HepG2 (cell line): ENCODE measurements at places on chromosomes 1 and 21. TPM values are rescaled to one million over a fixed set of nuclear protein-coding genes. Genes with fewer than 3 reads are reported as not detected.

DNA sequence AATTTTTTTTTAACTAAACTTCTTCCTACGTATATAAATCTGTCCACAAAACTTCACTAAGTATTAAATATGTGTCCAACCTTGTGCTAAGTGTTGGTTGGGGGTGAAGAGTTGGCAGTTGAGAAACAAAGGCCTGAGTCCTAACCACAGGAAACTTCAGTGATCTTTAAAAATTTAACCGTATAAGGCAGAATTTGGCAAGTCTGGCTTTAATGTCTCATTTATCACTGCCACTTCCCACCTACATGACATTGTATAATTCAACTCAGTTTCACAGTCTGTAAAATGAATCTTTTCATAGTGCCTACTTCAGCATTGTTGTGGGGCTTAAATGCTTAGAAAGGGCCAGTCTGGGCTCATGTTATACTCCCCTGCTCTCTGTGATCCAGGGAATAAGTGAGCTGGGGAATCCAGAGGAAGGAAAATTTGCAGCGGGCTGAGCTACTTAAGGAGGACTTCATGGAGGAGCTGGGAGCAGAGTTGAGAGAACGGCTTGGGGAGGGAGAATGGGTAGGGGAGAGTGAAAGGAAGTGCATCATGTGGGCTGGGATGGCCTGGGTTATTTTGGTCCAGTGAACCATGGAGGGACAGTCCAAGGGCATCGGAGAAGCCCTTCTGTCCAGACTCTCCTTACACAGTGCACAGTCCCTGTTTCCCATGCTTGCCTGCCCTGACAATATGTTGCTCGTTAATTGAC, 14.5 kb downstream of the IFNAR2 start:
- peaks cover 24% of the 10 kb centered on the region for H3K4me1 ChIP-seq
- DNase-seq = no peak
- H3K27me3 ChIP-seq = no peaks in the 10 kb centered on the region

The CFHR4 gene
- not detected in 2 replicates for total RNA-seq

The BGLAP gene
- total RNA-seq = 0.62 TPM in 1 of 2 replicates, not detected in the other

DNA sequence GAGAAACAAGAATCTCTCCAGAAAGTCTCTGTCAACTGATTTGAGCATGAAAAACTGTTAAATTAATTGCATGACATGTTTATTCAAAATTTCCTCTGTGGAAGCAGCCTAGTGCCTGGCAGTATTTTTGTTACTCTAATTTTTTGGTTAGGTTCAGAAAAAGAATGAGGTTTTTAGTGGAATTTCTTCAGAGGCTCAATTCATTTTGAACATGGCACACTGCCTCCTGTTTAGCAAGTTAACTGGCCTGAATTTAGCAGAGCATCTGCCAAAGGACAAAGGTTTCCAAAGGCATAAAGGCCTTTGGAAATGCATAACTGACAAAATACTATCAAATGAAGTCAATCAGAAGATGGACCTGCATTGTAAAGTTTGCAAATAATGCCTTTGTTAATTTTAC, 1326.5 kb downstream of the PLA2G4A start:
- no peak for DNase-seq
- no peak overlapping the region for H3K27ac ChIP-seq
- H3K4me3 ChIP-seq = no peak overlapping the region
- no peaks in the 10 kb centered on the region for H3K4me1 ChIP-seq
- H3K27me3 ChIP-seq = no peaks in the 10 kb centered on the region

The JTB gene
- 66.8 and 99.2 TPM in 2 replicates for total RNA-seq
